ENCODE measurements at places on chromosomes 3 and 15.

DNA sequence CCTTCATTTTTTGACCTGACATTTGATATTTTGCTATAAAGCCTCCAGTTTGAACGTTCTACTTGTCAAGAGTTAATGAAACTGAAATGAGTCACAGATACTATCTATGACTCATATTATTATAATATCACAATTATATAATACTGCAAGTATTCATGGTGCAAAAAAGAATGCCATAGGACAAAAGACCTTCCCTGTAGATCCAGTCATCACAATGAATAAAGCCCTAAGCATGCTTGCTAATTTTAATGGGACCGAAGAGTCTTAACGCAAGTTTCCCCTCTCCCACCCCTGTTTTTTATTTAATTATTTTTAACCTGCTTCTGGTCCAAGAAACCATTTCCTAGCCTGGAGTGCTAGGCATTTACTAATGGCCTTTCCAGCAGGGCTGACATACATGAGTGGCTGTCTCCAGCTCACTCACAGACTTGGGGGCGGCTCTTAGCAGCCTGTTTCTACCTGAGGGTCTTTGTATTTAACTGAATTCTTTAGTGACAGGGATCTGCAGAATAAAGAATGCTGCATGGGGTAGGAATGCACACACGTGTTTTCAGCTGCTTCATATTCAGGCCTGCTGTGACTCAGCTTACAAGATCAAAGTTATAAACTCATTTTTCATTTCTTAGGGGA is 61.2 kb downstream of the THBS1 start:
- DNase-seq = peak; percentile 92

DNA sequence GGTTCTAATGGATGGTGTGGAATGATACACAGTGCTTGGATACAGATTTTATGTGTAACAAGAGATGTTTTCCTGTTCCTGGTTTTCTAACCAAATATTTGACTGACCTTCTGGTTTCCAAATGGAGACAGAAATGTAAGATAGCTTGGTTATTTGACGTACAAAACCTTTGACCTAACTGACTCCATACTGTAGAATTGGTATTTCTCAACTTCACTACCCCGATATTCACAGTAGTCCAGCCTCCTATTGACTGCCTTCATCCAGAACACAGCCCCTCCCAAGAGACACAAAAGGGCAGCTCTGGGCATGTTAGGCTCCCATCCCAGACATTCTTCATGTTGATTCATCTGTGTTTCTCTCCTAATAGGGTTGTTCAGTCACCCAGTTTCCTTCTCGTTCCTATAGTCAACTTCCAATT is 33.4 kb downstream of the MYO1E start:
- peak; percentile 73 for DNase-seq

DNA sequence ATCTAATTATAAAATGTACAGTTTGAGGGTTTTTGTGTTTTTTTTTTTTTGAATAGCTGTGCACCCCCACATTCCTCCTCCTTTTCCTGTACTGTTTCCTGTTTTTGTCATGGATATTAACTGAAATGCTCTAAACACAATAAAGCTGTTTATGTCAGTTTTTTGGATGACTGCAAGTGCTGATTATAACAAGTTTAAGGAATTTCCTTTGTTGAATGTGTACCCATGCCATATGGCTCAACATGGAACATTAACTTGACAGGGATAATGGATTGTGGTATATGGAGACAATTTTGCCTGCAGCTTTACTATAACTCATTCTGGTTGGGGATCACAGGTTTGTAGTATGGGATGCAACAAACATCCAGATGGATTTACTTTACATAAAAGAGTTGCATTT is 216.4 kb downstream of the TCF12 start:
- DNase-seq = no peak

- no peak for DNase-seq
Measured at GRCh38 chr3:184549796-184550577, 11.6 kb upstream of the EPHB3 start.

DNA sequence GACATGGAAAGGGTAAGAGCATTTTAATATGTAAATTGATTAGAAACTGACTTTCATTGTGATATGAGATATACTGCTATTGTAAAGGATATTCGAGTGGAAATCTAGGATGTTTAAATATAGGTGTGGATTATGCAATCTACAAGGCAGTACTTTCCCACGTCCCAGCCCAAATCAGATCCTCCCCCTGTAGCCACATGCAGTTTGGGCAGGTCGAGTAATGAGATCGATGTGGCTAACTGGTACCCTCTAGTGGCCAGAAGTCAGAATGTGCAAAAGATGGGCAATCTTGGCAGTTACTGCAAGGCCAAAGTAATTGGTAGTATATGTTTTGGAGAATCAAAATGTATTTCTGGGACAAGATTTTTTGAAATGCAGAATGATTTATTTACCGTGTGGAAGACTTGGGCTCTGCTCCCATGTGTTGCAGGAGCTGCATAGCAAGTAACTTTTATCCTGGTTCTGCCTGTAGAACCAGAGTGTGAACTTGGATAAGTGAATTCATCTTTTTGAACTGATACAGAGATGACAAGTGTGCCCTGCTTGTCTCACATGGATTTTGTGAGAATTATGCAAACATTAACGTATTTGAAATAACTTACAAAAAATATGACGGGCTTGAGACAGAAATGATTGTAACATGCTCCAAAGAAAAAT is 94.5 kb upstream of the ADAMTSL3 start:
- DNase-seq = peak; percentile 71

GRCh38 chr3:117844676-117845075 is 1135.1 kb downstream of the TUSC7 start:
- DNase-seq = peak; percentile 34

DNA sequence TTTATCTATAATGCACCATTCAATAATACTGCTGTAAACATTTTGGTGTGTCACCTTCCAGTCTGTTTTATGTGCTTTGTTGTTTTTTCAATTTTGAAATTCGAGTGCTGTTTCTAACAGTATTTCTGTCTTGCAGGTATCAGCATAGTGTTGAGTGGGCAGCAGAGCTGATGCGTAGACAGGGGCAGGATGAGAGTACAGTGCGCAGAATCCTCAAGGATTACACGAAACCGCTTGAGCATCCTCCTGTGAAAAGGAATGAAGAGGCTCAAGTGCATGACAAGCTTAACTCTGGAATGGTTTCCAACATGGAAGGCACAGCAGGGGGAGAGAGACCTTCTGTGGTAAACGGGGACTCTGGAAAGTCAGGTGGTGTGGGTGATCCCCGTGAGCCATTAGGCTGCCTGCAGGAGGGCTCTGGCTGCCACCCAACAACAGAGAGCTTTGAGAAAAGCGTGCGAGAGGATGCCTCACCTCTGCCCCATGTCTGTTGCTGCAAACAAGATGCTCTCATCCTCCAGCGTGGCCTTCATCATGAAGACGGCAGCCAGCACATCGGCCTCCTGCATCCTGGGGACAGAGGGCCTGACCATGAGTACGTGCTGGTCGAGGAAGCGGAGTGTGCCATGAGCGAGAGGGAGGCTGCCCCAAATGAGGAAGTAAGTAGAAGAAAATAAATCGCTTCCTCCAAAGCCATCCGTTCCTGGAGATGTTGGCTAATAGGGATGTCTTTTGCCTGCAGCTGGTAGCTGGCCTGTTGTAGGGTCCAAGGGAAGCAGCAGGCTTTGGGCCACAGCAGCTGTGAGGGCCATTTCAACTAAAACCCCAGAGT is 19.1 kb downstream of the TSEN2 start:
- DNase-seq = no peak

DNA sequence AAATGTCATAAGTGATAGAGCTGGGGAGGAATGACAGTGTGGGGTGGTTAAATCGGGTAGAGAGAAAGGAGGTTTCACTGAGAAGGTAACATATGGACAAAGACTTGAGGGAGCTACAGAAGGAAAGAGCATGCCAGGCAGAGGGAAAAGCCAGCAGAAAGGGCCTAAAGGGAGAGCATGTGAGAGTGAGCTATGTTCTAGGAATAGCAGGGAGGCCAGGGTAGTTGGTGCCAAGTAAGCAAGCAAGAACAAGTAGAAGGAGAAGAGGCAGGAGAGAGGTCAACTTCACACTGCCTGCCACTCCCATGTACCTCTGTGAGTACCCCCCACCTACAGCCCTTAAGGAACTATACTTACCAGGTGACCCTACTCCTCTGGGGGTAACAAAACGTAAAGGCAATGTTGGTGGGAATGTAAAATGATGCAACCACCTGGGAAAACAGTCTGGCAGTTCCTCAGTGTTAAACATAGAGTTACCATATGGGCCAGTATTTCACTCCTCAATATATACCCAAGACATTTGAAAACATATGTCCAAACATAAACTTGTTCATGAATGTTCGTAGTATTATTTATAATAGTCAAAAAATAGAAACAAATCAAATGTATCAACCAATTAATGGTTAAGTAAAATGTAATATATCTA is 67.6 kb downstream of the SFMBT1 start:
- DNase-seq = no peak

- DNase-seq = no peak
Measured at GRCh38 chr15:79816571-79816970, 80.2 kb downstream of the MTHFS start.
